Activated naive CD4-positive, alpha-beta T cell treated with anti-CD3 and anti-CD28 coated beads, Interleukin-2, amount 10 ng/mL, durations not matched to agents 7 days and 5 days (primary cell): ENCODE measurements at places on chromosomes 5 and 9.

- no peak overlapping the region for H3K4me3 ChIP-seq
- peak overlapping the region; percentile 24 for H3K27ac ChIP-seq
- no peaks in the 10 kb centered on the region for H3K36me3 ChIP-seq
Observed at GRCh38 chr5:159965031-159965837, 43.7 kb upstream of the TTC1 start.

DNA sequence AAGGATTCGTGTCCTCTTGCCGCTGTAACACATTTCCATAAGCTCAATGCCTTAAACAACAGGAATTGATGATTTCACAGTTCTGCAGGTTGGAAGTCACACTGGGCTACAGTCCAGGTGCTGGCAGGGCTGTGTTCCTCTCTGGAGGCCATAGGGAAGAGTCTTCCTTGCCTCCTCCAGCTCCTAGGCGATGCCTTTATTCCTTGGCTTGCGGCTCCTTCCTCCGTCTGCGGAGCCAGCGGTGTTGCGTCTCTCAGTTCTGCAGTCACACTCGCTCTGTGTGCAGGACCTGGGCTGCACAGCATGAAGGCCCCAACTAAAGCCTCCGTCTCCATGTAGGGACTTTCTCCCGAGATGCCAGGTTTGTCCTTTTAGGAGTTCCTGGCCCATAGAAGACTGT, 70.0 kb downstream of the IL6ST start:
- H3K4me3 ChIP-seq = no peak overlapping the region
- peaks cover 27% of the 10 kb centered on the region for H3K4me1 ChIP-seq
- H3K27ac ChIP-seq = no peak overlapping the region
- no peak for DNase-seq
- no peaks in the 10 kb centered on the region for H3K36me3 ChIP-seq

GRCh38 chr5:133035224-133035623, 8.9 kb upstream of the ZCCHC10 start:
- no peak overlapping the region for H3K4me3 ChIP-seq
- no peak overlapping the region for H3K27ac ChIP-seq
- peaks cover 22% of the 10 kb centered on the region for H3K27me3 ChIP-seq
- H3K4me1 ChIP-seq = peaks cover 4% of the 10 kb centered on the region
- H3K36me3 ChIP-seq = no peaks in the 10 kb centered on the region

- H3K36me3 ChIP-seq = no peaks in the 10 kb centered on the region
- H3K4me1 ChIP-seq = no peaks in the 10 kb centered on the region
- DNase-seq = no peak
- H3K4me3 ChIP-seq = no peak overlapping the region
Observed at GRCh38 chr5:68067291-68067690, 148.3 kb upstream of the PIK3R1 start.

DNA sequence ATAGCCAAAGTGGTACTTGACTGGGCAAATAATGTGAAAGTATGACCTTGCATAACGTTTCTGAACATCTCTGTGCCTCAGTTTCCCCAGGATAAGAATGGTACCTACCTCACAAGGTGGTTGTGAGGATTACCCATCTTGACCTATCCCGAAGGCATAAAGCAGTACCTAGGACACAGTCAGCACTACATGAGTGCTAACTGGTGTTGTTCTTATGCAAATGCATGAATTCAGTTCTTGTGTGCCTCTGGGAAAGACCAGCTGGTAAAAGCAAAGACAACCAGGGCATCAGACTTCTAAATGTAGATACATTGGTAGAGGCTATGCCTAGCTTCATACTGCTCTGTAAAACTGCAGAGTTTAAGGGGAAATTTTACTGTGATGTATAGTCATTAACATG, 21.8 kb upstream of the TMEM252 start:
- H3K36me3 ChIP-seq = no peaks in the 10 kb centered on the region
- peaks cover 25% of the 10 kb centered on the region for H3K27me3 ChIP-seq
- peaks cover 12% of the 10 kb centered on the region for H3K4me1 ChIP-seq
- H3K27ac ChIP-seq = no peak overlapping the region

GRCh38 chr9:6942406-6942805, 184.6 kb downstream of the KDM4C start:
- no peak overlapping the region for H3K4me3 ChIP-seq
- H3K4me1 ChIP-seq = no peaks in the 10 kb centered on the region
- H3K27ac ChIP-seq = no peak overlapping the region
- DNase-seq = no peak
- H3K27me3 ChIP-seq = no peaks in the 10 kb centered on the region
- peaks cover 6% of the 10 kb centered on the region for H3K36me3 ChIP-seq

GRCh38 chr5:3230941-3231340, 364.7 kb upstream of the IRX1 start:
- H3K36me3 ChIP-seq = no peaks in the 10 kb centered on the region
- no peak overlapping the region for H3K4me3 ChIP-seq
- H3K27ac ChIP-seq = no peak overlapping the region
- no peaks in the 10 kb centered on the region for H3K4me1 ChIP-seq
- H3K27me3 ChIP-seq = no peaks in the 10 kb centered on the region

DNA sequence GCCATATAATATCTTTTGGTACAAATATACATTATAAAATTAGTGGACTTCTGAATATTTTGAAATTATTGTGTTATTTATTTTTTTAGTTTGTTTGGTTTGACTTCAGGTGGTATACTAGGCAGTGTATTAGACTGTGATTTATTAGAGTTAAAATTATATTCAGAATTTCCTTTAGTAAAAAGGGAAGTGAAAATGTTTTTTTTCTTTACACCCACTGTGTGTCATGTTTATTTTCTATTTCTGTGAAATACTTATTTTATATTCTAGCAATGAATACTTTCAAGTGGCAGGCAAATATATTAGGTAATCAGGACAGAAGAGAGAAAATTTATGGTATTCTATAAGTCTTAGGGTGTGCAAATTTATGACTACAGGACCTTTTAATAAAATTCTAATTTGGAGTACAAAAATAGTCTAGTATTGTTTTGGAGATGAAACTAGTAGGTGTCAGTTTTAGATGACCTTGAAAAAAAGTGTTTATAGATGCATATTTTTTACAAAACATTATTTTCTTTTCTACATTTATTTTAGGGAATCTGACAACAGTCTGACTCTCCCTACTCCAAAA, 8.8 kb downstream of the CSNK1G3 start:
- H3K4me1 ChIP-seq = peaks cover 33% of the 10 kb centered on the region
- H3K27me3 ChIP-seq = no peaks in the 10 kb centered on the region
- H3K27ac ChIP-seq = no peak overlapping the region
- H3K36me3 ChIP-seq = peaks cover 5% of the 10 kb centered on the region

GRCh38 chr9:18888290-18888689, 144.7 kb downstream of the SAXO1 start:
- no peak overlapping the region for H3K4me3 ChIP-seq
- H3K27me3 ChIP-seq = peaks cover 6% of the 10 kb centered on the region
- no peak overlapping the region for H3K27ac ChIP-seq
- DNase-seq = no peak
- no peaks in the 10 kb centered on the region for H3K4me1 ChIP-seq

GRCh38 chr5:126446498-126447224, 23.5 kb downstream of the GRAMD2B start:
- H3K27ac ChIP-seq = peak overlapping the region; percentile 57
- peak; percentile 39 for DNase-seq
- H3K27me3 ChIP-seq = no peaks in the 10 kb centered on the region
- H3K4me3 ChIP-seq = no peak overlapping the region
- H3K36me3 ChIP-seq = peaks cover 14% of the 10 kb centered on the region

DNA sequence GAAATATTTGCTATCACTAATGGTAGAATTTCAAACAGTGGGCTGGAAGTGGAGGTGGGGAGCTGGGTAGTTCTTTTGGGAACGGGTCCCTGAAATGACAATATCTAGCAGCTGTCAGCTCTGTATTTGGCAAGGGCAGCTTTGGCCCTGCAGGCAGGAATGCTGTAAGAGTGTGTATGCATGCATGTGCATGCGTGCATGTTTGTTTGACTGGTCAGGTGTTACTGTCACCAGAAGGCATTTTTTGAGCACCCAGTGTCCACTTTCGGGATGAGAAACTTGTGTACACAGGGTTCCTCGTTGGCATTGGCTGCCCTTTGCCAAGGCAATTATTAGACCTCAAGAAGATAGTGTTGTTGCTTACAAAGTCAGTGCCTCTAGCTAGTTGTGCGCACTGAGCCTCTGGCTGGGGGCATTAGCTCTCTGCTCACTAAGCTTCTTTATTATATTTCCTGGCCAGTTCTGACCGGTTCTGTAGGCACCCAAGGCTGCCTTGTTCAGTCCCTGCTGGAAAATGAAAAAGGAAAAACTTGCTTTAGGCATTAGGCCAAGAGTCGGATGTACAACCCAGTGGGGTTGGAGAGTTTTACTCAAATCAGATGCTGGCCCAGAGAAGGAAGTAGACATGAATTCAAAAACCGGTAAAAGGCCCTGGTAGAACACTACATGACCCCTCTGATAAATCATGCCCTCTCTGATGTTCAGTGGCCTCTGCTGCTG, 2.0 kb downstream of the CYFIP2 start:
- peaks cover 73% of the 10 kb centered on the region for H3K4me1 ChIP-seq
- no peak for DNase-seq
- H3K27ac ChIP-seq = peak overlapping the region; percentile 84
- peaks cover 3% of the 10 kb centered on the region for H3K27me3 ChIP-seq

DNA sequence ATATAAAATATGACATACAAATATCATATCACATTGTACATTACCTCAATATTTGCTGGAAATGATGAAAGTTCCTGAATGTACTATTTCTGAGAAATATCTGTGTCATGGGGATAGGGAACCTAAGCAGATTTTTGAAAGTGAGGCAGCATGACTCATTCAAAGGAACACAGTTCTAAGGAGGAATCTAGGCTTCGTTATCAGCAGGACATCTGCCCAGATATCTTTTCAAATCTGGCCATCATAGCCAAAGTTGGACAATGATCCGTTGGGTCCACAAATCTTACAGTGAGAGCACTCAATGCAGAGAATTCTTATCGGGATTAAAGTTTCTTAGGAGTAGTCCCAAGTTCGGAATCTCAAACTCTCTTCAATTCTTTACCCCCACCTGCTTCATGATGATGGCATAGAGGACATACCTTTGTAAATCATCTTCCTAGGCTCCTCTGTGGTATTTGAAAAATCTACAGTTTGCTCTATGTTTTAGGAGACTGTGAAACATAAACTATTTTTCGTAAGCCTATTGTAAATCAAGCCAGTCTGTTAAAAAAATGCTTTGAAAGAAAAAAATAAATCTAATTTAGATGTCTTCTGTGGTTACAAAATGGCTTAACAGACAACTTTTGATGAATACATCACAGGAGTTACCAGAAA, 29.4 kb upstream of the ALDH1A1 start:
- H3K4me3 ChIP-seq = no peak overlapping the region
- H3K27ac ChIP-seq = no peak overlapping the region
- no peak for DNase-seq
- H3K4me1 ChIP-seq = no peaks in the 10 kb centered on the region
- no peaks in the 10 kb centered on the region for H3K36me3 ChIP-seq

DNA sequence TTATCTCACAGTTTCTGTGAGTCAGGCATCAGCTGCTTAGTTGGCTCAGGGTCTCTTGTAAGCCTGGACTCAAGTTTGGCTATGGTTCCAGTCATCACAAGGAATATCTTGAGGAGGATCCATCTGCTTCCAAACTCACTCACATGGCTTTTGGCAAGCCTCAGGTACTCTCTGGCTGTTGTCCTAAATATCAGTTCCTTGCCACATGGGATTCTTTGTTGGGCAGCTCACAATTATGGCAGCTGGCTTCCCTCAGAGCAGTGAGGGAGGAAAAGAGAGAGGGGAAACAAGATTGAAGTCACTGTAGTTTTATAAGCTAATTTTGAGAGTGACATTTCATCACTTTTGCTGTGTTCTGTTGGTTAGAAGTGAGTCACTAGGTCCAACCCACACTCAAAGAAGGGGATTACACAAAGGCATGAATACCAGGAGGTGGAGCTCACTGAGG, 144.5 kb downstream of the GCNT1 start:
- no peaks in the 10 kb centered on the region for H3K4me1 ChIP-seq
- no peak for DNase-seq
- H3K27me3 ChIP-seq = peaks cover 21% of the 10 kb centered on the region
- no peak overlapping the region for H3K4me3 ChIP-seq
- no peaks in the 10 kb centered on the region for H3K36me3 ChIP-seq

GRCh38 chr5:124021066-124021641, 509.2 kb downstream of the CSNK1G3 start:
- no peak for DNase-seq
- H3K27ac ChIP-seq = no peak overlapping the region
- no peak overlapping the region for H3K4me3 ChIP-seq
- H3K27me3 ChIP-seq = no peaks in the 10 kb centered on the region
- H3K36me3 ChIP-seq = no peaks in the 10 kb centered on the region

DNA sequence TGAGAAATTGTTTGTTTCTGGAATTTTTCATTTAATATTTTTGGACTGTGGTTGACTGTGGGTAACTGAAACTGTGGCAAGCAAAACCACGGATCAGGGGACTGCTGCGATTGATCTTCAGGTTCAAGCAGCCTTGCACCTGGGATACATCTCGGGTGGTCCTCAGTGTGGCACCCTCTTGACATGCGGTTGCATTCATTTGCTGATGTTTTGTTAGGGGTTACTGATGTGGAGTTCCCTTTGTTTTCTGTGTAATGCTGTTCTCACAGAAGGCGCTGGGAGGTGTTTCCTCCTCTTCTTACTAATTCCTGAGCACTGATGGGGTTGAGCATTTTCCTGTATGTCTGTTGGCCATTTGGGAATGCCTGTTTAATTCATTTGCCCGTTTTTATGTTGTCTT, 60.4 kb downstream of the EHMT1 start:
- H3K27me3 ChIP-seq = no peaks in the 10 kb centered on the region
- H3K27ac ChIP-seq = no peak overlapping the region
- H3K4me1 ChIP-seq = peaks cover 2% of the 10 kb centered on the region
- peaks cover 8% of the 10 kb centered on the region for H3K36me3 ChIP-seq

- DNase-seq = no peak
- no peaks in the 10 kb centered on the region for H3K4me1 ChIP-seq
- no peak overlapping the region for H3K27ac ChIP-seq
- no peaks in the 10 kb centered on the region for H3K36me3 ChIP-seq
- no peak overlapping the region for H3K4me3 ChIP-seq
- H3K27me3 ChIP-seq = no peaks in the 10 kb centered on the region
Observed at GRCh38 chr9:4170231-4170630, 129.6 kb downstream of the GLIS3 start.

DNA sequence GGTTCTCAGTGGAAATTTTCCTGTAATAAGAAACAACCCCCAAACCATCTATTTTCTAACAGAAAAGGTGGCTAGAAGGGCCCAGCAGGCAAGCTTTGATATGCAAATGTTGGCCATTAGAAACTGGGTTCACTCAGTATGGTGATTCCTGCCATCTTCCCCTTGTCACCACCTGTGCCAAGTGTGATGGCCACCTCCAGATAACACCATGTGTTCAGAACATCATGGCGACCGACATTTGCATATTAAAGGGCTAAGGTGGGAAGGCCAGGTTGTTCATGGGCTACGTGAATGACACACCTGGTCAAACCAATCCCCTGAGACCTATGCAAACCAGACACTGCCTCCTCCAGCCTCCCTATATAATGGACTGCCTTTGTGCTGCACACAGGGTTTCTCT, 20.4 kb downstream of the FOXE1 start:
- no peaks in the 10 kb centered on the region for H3K36me3 ChIP-seq
- H3K27me3 ChIP-seq = peaks cover 28% of the 10 kb centered on the region
- no peaks in the 10 kb centered on the region for H3K4me1 ChIP-seq
- no peak overlapping the region for H3K27ac ChIP-seq
- no peak for DNase-seq

GRCh38 chr5:35880156-35880555, 23.5 kb downstream of the IL7R start:
- DNase-seq = no peak
- H3K36me3 ChIP-seq = peaks cover 79% of the 10 kb centered on the region
- H3K4me1 ChIP-seq = peaks cover 90% of the 10 kb centered on the region
- H3K27me3 ChIP-seq = no peaks in the 10 kb centered on the region
- no peak overlapping the region for H3K4me3 ChIP-seq
